ENCODE measurements at places on chromosomes 5 and 9.

DNA sequence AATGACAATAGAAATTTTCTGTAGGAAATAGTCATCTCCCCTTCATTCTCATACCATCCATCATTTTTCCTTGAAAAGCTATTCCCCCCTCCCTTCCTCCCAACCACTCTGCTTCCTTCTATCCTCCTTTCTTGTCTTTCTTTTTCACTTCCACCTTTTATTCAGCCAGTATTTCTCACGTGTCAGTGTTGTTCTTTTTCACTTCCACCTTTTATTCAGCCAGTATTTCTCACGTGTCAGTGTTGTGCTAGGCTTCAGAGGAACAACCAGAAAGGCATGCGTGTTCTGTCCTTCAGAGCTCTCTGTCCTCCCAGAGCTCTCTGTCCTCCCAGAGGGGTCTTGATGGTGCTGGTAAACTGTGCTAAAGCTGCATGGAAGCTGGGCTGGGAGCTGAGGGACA, 419.6 kb downstream of the GADD45G start:
- H3K36me3 ChIP-seq, result no peaks in the 10 kb centered on the region
- no peak overlapping the region for H3K4me3 ChIP-seq
- no peak overlapping the region for H3K27ac ChIP-seq
- H3K27me3 ChIP-seq, result peaks cover 15% of the 10 kb centered on the region
- DNase-seq, result no peak
- peaks cover 7% of the 10 kb centered on the region for H3K4me1 ChIP-seq

GRCh38 chr5:15499528-15500324, at the start of gene FBXL7:
Gene FBXL7 (plus strand): TSS chr5:15500180.
- H3K27ac ChIP-seq, result peak within 1 kb of the TSS; percentile 88
- H3K4me3 ChIP-seq, result peak within 1 kb of the TSS; percentile 94
- peaks cover 11% of the 10 kb centered on the region for H3K27me3 ChIP-seq
- H3K4me1 ChIP-seq, result peaks cover 60% of the 10 kb centered on the region
- DNase-seq, result peak; percentile 83

GRCh38 chr5:1824903-1825841, 24.0 kb downstream of the NDUFS6 start:
- H3K36me3 ChIP-seq, result peaks cover 57% of the 10 kb centered on the region
- no peak overlapping the region for H3K27ac ChIP-seq
- no peak for DNase-seq
- no peak overlapping the region for H3K4me3 ChIP-seq

- H3K4me3 ChIP-seq, result no peak overlapping the region
- H3K36me3 ChIP-seq, result no peaks in the 10 kb centered on the region
- no peak overlapping the region for H3K27ac ChIP-seq
- peaks cover 32% of the 10 kb centered on the region for H3K4me1 ChIP-seq
- DNase-seq, result no peak
Observed at GRCh38 chr9:129781131-129781530, 21.9 kb upstream of the TOR1B start.

DNA sequence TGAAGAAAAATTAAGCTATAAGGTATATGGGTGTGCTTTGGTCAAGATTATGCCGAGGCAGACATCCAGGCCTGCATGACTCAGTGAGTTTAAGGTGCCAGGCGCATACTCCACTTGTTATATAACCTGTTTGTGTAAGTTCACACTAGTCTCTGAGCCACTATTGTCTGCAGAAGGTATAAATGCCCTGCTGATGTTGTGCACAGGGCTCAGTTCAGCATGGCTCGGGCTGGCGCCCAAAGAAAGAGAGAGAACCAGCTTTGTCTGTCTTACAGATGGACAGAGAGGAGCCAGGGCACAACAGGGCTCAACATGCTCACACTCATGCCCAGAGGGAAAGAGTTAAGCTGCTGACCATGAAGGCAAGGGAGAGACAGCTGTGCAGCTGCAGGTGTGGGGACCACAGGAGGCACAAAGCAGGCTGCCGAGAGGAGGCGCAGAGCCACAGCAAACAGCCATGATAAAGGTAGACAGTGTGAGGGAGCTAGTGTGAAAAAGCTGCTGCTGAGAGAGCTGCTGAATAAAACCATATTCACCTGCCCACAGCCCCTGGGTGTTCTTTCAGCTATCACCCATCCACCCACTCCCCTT, 1587.6 kb upstream of the C9orf72 start:
- H3K4me3 ChIP-seq, result no peak overlapping the region
- H3K36me3 ChIP-seq, result no peaks in the 10 kb centered on the region
- H3K27me3 ChIP-seq, result no peaks in the 10 kb centered on the region
- no peaks in the 10 kb centered on the region for H3K4me1 ChIP-seq

Data from nephron progenitor cell (in vitro differentiated cells).